Myocyte (in vitro differentiated cells): ENCODE measurements at places on chromosomes 6 and 20.

- no peak for DNase-seq
Observed at GRCh38 chr6:42402184-42402583, 49.5 kb downstream of the TRERF1 start.

DNA sequence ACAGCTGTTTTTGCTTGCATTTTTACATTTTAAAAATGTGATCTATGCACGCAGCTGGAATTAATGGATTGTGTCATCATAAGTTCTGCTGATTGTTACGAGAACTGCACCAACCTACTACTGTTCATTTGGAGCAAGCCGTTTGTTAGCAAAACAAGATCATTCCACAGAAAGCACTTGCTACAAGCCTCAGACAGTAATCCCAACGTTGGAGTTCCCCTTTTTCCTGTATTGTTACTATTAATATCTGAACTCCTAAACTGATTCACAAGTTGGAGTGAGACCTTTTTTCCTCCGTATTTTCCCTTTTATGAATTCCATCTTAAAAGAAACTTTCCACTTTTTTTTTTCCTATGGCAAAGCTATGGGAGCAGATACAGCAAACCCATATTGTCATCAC is 3.5 kb downstream of the TENT5A start:
- DNase-seq = no peak

- no peak for DNase-seq
Observed at GRCh38 chr20:8310618-8311017, 178.6 kb downstream of the PLCB1 start.

DNA sequence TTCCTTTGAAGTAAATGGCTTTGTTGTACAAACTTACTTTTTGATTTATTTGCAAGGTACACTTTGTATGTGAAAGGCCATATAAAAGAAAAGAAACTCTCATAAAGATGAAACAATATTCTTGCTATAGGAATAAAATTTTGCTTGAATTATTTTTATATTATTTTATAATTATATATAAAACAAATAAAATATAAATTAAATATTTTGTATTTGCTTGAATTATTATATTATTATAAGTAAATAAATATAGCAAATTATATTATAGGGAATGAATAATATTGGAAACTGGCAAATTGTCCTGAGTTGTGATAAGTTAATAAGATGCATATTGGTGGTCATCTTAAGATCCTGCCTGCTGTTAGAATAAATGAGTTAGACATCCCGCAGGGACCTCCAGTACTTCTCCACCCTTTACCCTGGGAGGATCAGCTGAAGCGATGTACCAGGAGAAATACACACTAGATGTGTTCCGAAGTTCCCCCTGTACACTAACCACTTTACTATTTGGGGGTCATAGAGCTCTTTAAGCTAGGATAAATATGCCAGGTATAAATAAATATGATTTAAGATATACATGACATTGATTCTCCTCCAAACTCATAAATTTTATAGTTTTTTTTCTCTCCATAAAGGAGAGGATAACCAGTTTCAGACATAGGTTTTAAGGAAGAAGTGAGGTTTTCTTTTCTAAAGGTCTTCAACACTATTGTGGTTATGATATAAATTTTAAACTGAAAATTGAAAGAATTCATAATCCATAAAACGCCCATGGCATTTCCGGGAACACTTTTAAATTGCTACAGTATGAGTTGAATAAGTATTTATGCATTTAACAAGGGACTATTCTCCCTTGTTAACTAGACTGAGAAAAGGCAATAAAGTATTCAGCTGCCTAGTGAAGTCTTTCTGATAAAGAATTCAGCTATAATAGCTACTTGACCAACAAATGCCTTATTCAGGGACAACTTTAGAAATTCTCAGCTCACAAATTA is 486.3 kb upstream of the MARCKS start:
- DNase-seq = no peak

DNA sequence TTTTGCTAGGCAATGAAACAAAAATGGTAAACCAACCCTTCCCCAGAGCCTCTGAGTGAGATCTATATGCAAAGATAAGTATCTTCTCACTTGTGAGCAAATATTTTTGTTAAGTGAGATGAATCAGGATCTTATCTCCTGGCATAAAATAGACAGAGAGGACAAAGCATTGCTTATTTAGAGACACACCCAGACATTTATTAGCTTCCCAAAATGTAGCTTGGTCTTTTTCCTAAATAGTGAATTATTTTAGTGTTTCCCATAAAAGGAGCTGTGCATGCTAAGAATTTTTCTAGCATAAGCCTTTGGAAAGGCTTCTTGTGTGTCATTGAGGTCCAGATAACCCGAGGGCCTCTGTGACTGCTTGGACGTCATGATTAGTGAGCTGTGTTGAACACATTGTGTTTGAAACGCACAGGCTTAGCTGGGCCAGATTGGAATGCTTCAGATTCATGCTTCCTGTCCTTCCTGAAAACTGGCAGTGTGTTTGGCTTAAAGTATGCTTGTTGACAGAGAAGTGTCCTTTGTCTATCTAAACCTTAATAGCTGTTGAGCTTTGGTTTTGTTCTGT is 16.5 kb downstream of the MTHFD1L start:
- peak; percentile 81 for DNase-seq

DNA sequence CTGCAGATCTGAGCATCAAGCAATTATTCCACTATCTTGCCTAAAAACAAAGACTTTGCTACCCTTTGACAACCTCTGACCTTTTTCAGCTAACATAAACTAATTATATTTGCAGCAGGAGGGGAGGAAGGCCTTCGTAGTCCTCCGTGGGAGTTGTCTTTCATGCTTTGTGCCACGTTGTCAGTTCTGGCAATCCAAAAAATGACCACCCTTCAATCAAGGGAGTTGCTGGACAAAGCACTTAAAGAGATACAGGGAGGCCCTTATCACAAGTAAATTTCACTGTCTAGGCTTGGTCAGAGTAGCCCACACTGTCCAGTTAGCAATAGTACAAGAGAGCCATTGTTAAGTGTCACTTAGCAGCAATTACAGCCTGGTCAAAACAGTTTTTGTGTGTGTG is 578.9 kb downstream of the HAO1 start:
- DNase-seq = no peak

- no peak for DNase-seq
Observed at GRCh38 chr6:150720774-150721233, 121.1 kb downstream of the PLEKHG1 start.

- DNase-seq = peak; percentile 69
Observed at GRCh38 chr6:41182069-41183034, 18.6 kb downstream of the TREML2 start.
